ENCODE measurements at places on chromosomes 5 and 9. TPM values are rescaled to one million over a fixed set of nuclear protein-coding genes. Genes with fewer than 3 reads are reported as not detected.

The HAVCR1 gene
- 0.17 TPM for total RNA-seq

The TOR1A gene
- 11.7 TPM for total RNA-seq

The BNC2 gene
- total RNA-seq = 6.3 TPM

The FCN1 gene
- total RNA-seq = 5.7 TPM

The LRRC26 gene
- not detected for total RNA-seq

The ANKRD31 gene
- not detected for total RNA-seq

The KLF4 gene
- total RNA-seq = 30.5 TPM

The MELK gene
- total RNA-seq = 0.64 TPM

The CCL28 gene
- 0.55 TPM for total RNA-seq

The SH3GL2 gene
- 3.1 TPM for total RNA-seq

The MEGF10 gene
- total RNA-seq = 0.37 TPM

The SGCD gene
- total RNA-seq = 76.9 TPM

The MEIKIN gene
- total RNA-seq = not detected

The PIP5KL1 gene
- total RNA-seq = not detected

The PRRC1 gene
- total RNA-seq = 22.2 TPM

The TRPM3 gene
- 0.35 TPM for total RNA-seq

The PKN3 gene
- 5.9 TPM for total RNA-seq

The OR13J1 gene
- not detected for total RNA-seq

The GADD45G gene
- total RNA-seq = 54.0 TPM

The CCL19 gene
- 2.1 TPM for total RNA-seq

The PGM5 gene
- total RNA-seq = 150 TPM

The FLT4 gene
- 8.0 TPM for total RNA-seq

The CDC20B gene
- not detected for total RNA-seq

The OR1J4 gene
- total RNA-seq = not detected

The EGFLAM gene
- 7.7 TPM for total RNA-seq

The IL4 gene
- total RNA-seq = not detected

The CER1 gene
- not detected for total RNA-seq

The EXOC3 gene
- total RNA-seq = 49.1 TPM

The POU5F2 gene
- 0.30 TPM for total RNA-seq

The PFN3 gene
- total RNA-seq = not detected

The SH3RF2 gene
- 350 TPM for total RNA-seq

The NCBP1 gene
- 21.4 TPM for total RNA-seq

The PDLIM4 gene
- 3.8 TPM for total RNA-seq

The OTULIN gene
- 23.5 TPM for total RNA-seq

The BAG1 gene
- total RNA-seq = 161 TPM

The HSD17B3 gene
- 0.59 TPM for total RNA-seq

The TRIM7 gene
- 20.0 TPM for total RNA-seq

The BTNL9 gene
- total RNA-seq = 37.8 TPM

The PTGDS gene
- total RNA-seq = 5,424 TPM

The IFNA16 gene
- not detected for total RNA-seq

The KLHL9 gene
- total RNA-seq = 11.2 TPM

The PCDHA4 gene
- 0.10 TPM for total RNA-seq

The GALNT12 gene
- 0.64 TPM for total RNA-seq
